Stimulated activated effector memory CD8-positive, alpha-beta T cell treated with anti-CD3 and anti-CD28 coated beads, Interleukin-12 subunit alpha, Interleukin-12 subunit beta, amount 100 ng/mL, for 72 hours (primary cell): ENCODE measurements at places on chromosomes 1 and 21.

- no peak for DNase-seq
These were observed 65.5 kb downstream of the MAN1C1 start for GRCh38 chr1:25682059-25682601.

- peak; percentile 94 for DNase-seq
These were observed 21.1 kb upstream of the SRSF4 start for GRCh38 chr1:29202584-29203340.

GRCh38 chr1:214670098-214670497 is 67.1 kb downstream of the CENPF start:
- no peak for DNase-seq

- DNase-seq: no peak
These were observed 12.4 kb downstream of the ACBD6 start for GRCh38 chr1:180489976-180490375.

- no peak for DNase-seq
These were observed 6.6 kb upstream of the ADAM30 start for GRCh38 chr1:119902775-119903442.

DNA sequence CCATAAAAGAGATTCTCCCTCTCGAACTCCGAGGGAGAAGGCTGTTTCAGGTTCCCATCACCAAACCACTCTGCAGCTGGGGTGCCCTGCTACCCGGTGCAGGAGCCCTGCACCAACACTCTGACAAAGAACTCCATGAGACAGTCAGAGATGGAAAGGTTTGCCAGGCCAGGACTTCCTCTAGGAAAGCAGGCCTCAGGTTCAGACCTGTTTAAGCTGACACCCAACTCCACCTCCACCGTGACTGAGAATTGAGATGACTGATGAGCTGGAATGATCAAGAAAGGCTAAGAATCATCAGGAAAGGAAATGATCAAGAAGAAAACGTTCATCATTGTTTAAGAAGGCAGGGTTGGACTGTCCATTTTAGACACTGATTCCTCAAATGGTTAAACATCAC is 46.2 kb upstream of the KCNE1 start:
- DNase-seq: no peak

DNA sequence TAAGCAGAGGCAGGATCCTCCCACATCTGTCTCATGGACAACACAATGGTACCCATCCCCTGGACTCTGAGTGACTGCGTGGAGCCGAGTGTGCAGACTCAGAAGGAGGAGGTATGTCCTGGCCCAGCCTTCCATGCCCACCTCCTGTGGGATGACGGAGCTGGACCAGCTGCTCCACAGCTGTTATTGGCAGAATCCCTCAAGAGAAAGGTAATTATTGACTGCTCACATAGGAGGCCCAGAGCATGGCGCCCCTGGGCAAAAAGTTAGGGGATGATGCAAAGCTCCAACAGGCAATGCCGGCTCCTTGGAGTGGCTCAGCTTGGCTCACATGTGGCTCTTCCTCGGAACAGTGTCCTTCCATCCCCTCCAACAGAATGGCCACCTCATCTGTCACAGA is 12.2 kb upstream of the ACTRT2 start:
- no peak for DNase-seq
